D721Med (cell line): ENCODE measurements at places on chromosomes 3 and 15.

- no peak for DNase-seq
These were observed 12.7 kb downstream of the PRC1 start for GRCh38 chr15:90981681-90982080.

- DNase-seq = no peak
These were observed 24.9 kb upstream of the GATM start for GRCh38 chr15:45402955-45403877.

DNA sequence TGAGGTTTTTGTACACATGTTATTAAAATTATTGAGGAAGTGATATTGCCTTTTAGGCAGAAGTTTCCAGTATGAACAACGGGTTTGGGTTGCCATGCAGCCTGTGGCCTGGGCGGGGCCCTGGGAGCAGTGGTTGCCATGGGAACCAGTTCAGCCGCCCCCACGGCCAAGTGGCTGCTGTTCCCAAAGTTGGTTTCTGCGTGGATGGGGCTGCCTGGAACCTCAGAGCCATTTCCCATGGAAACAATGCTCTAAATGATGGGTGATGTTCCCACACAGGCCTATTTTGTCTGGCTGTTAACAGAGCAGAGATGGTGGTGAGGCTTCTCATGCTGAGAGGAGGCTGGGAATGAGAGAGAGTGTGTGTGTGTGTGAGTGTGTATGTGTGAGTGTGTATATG is 19.5 kb downstream of the MRAS start:
- no peak for DNase-seq

GRCh38 chr15:29046281-29046810 is 160.6 kb downstream of the APBA2 start:
- DNase-seq = no peak

DNA sequence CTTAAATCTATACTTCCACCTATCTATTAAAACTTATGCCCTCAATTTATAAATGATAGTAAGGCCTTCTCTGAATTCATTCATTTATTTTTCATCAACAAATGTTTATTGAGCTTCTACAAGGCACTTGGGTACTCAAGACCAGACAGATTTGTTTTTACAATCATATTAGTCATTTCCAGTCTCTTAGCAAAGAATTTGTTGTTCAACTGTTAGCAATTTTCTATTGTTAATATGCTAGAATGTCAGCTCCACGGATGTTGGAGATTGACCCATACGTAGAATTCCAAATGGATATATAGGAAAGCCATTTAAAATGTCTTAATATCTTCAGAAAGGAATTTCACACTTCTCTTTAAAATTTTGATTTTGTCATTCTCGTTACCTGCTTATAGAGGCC is 36.7 kb downstream of the ZBTB38 start:
- no peak for DNase-seq

- DNase-seq = no peak
These were observed 431.2 kb upstream of the RGMA start for GRCh38 chr15:93520206-93520605.

GRCh38 chr3:45381168-45381852 is 7.1 kb upstream of the LARS2 start:
- no peak for DNase-seq

- no peak for DNase-seq
These were observed 274.5 kb downstream of the FEZF2 start for GRCh38 chr3:62098646-62099365.

GRCh38 chr3:160210799-160211221 is 14.4 kb upstream of the C3orf80 start:
- DNase-seq = no peak

GRCh38 chr3:106514431-106514830 is 645.6 kb upstream of the CBLB start:
- no peak for DNase-seq

DNA sequence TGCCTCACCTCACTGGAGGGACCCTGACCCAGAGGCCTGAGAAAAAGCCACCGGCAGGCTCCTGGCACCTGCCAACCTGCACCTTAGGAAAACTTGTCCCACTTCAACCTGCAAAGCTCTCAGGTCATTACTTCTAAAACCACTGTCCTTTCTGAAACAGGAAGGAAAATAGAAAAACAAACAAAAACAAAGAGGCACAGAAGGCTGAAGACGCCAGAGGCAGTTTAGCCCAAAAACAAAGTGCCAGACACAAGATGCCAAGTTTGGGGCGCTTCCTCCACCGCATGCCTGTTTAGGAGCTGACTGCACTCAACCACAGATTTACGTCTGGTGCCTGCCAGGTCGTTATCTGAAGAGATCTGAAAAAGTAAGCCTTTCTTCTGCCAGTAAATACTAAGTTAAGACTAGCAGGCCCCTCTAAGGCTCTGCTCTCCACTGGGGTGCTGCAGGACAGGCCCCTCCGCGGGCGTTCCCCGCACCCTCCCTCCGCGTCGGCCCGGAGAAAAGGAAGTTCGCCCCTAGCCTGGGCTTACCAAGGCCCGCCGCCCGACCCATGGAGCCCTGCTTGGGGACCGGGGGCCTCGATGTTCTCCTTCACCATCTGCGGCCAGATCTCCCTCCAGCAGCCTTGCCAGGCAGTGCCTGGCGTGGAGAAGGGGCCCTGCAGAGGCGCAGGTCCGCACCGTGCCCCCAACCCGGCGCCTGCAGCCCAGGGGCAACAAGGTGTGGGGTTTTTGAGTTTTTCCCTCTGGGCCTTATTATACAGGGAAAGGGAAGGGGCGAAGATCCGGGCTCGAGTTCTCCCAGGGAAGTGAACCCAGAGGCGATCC is 1.3 kb downstream of the GOLGA8A start:
- no peak for DNase-seq

- no peak for DNase-seq
These were observed 200.3 kb upstream of the ICE2 start for GRCh38 chr15:60679256-60679655.

DNA sequence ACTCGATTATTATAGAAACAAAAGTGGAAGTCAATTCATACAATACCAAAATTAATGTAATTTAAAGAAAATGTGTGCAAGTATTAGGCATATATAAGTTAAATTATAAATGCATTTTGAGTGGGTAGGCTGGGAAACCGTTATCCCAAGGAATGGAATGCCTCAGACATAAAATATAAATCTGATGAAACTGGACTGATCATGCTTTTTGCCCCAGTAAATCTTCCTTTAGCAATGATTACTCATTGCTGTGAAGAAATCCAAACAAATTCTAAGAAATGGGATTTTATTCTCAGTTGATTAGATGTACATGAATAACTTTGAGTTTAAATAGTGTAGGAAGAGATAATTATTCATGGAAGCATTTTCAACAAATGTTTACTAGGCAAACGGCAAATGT is 185.5 kb upstream of the KCNMB2 start:
- DNase-seq = no peak

- no peak for DNase-seq
These were observed 198.9 kb upstream of the LPP start for GRCh38 chr3:187954873-187955586.

- DNase-seq = no peak
These were observed 86.4 kb downstream of the WDR76 start for GRCh38 chr15:43913026-43913780.
